ENCODE measurements at places on chromosomes 6 and 20. TPM values are rescaled to one million over a fixed set of nuclear protein-coding genes. Genes with fewer than 3 reads are reported as not detected.

DNA sequence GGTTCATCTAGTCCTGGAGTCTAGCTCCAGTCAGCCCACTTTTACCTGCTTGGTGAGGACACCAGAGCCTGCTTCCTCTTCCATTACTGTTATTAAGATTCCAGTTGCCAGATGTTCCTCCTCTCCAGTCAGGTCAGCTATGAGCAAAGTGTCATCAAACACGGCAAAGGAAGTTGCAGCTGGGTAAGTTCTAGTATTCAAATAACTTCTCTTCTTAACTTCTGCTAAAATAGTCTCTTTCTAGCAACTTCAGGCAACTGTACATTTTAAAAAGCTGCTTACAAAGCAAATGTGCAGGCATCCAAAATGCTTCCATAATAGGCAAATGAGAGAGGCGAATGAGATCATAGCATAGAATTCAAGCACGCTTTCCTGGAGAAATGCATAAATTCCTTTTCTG, 18.4 kb upstream of the MRPS18A start:
- DNase-seq = peak; percentile 37

DNA sequence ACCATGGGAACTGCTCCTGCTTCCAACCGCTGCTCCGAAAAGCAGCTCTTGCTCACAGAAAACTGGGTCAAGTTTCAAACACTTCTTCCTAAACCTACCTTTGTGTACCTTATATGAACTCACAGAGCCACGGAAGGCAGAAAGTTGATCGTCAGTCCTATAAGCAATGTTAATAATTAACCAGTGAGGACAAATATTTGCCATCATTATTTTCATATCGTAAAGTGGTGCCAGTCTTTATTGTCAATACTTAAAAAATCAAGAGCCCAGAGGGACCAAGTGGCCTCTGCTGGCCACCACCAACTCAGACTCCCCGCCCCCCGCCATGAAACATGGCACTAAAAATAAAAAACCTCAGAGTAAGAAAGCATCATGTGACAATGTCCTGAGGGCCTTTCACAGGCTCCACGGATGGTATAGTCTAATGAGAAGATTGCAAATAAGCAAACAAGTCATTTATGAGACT, 9.1 kb upstream of the PBOV1 start:
- no peak for DNase-seq

- no peak for DNase-seq
Measured at GRCh38 chr6:79040083-79040482, 38.0 kb downstream of the PHIP start.

Gene FYN
- total RNA-seq = 151 TPM

Gene NUS1
- 34.3 TPM for total RNA-seq

GRCh38 chr6:17965397-17965796, 22.0 kb downstream of the KIF13A start:
- peak; percentile 77 for DNase-seq

Gene ENPP4
- total RNA-seq = 4.5 TPM

- DNase-seq = no peak
Measured at GRCh38 chr20:6384380-6384779, 261.6 kb upstream of the FERMT1 start.

Gene OPRL1
- total RNA-seq = 1.9 TPM

GRCh38 chr20:43388268-43389002, 69.3 kb upstream of the SRSF6 start:
- DNase-seq = no peak

DNA sequence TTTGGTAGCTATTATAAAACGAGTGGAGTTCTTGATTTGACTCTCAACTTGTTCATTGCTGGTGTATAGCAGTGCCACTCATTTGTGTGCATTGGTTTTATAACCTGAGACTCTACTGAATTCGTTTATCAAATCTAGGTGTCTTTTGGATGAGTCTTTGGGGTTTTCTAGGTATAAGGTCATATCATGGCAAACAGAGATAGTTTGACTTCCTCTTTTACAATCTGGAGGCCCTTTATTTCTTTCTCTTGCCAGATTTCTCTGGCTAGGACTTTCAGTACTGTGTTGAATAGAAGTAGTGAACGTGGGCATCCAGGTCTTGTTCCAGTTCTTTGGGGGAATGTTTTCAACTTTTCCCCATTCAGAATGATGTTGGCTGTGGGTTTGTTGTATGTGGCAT, 38.8 kb downstream of the SUMO4 start:
- DNase-seq = no peak

GRCh38 chr20:63350196-63350595, 11.0 kb downstream of the CHRNA4 start:
- no peak for DNase-seq

DNA sequence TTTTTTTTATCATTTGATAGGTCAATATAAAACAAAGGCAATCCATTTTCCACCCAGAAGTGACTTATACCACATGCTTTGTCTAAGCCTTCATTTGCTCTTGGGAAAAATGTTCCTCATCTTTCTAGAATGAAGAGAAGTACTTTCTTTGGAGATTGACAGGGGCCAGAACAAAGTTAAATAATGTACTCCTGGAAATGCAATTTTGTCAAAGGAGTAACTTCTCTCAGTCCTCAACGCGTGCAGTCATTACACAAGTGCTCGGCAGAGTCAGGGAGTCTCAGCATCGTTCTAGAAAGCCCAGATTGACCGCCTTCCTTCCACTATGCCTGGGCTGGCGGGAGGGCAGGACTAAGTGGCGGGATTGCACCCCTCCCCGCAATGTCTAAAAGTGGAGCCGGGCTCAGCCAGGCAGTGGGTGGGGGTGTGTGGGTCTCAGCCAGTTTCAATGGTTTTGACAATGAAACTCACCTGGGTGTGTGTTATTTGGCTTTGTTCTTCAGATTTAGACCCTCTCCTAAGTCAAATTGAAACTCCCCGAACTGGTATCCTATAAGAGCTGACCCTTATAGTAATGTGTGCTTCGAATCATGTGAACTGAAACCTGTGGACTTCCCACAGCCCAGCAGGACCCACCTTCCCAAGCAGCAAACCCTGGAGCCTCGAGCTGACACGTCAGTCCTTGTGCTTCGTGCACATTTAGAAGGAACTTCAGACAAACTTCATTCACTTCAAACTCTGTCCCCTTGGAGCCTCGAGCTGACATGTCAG, 63.2 kb upstream of the DUSP22 start:
- no peak for DNase-seq

- DNase-seq = no peak
Measured at GRCh38 chr20:24989162-24989561, 3.4 kb downstream of the APMAP start.

- no peak for DNase-seq
Measured at GRCh38 chr20:51139891-51140290, 117.0 kb upstream of the KCNG1 start.

Gene ULBP3
- total RNA-seq = 12.8 TPM

Gene SCP2D1
- total RNA-seq = not detected

Gene FITM2
- total RNA-seq = 7.7 TPM

DNA sequence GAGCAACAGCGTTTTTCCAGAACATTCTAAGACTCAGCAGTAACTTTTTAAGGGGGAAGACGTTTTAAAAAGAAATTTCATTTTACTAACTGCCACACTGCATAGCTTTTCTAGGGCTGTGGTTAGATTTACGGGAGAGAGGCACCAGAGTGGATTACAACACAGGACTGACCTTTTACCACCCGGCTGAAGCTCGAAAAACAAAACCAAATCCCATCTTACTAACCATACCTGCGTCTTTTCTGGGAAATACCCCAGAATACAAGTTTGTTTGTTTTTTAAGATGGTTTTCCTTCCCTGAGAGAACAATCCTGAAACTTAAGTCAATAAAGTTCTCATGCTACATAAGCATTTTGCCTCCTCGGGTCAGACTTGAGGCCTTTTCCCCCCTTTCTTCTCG, 209.3 kb upstream of the SOX4 start:
- DNase-seq = no peak

DNA sequence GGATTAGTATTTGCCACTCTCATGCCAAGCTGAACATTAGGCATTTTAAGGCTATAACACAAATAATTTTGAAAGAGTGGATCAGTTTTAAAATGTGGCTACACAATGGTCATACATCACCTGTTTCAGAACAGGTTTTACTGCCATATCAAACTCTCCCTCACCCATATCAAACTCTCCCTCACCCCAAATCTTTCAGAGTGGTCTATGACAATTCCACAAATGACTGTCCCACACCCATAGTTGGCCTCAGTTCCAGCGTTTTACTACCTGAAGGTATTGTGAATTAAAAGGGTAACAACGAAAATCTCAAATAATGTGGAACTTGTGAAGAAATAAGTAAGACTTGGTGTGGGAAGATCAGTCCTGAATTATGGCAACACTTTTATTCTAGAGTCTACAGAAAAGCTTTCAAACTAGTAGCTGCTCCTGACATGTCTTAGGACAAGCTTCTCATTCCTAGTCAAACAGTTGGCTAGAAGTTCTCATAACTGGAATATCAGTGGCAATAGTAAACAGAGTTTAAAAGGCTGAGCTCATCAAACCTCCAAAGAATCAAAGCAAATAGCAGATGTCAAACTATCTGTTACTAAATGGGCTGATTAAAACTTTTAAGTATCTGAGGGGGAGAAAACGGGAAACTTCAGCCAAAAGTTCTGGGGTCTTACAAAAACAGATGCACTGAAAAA, 52.4 kb downstream of the MAP3K7 start:
- no peak for DNase-seq

- DNase-seq = no peak
Measured at GRCh38 chr6:37101991-37102298, 68.0 kb upstream of the PIM1 start.

- DNase-seq = no peak
Measured at GRCh38 chr20:19770375-19770774, 12.3 kb downstream of the RIN2 start.

GRCh38 chr6:169159331-169159730, 94.3 kb downstream of the THBS2 start:
- DNase-seq = no peak

Gene CYP21A2
- total RNA-seq = 0.32 TPM

GRCh38 chr6:147179809-147180208, 24.4 kb upstream of the STXBP5 start:
- no peak for DNase-seq

Gene PAK5
- total RNA-seq = not detected

GRCh38 chr20:4876731-4877130, 124.6 kb downstream of the SLC23A2 start:
- DNase-seq = no peak
